ENCODE measurements at places on chromosomes 1 and 21. TPM values are rescaled to one million over a fixed set of nuclear protein-coding genes. Genes with fewer than 3 reads are reported as not detected.
A peak's percentile ranks its signal among the peaks of the same experiment; 100 is the strongest.

CACNA1S gene
- total RNA-seq = 0.07 TPM

GRCh38 chr1:77825131-77825709 is 45.8 kb downstream of the MIGA1 start:
- DNase-seq = no peak

DNA sequence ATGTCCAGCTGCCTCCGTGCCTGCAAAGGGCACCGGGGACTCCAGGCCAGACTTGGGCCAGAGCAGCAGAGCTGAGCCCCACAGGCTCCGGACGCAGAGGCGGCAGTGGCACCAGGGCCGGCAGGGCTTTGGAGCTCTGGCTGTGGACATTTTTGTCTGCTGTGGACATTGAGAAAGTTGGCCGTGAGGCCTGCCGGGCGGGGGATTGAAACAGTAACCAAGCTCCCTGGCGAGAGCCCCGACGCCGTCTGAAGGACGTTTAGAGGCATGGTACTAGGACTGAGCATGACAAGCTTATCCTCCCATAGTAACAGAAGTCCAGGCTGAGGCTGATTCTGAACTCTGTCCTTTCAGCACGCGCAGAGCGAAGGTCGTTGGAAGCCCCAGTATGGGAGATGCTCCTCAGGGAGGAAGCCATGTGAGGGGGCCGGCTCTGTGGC is 323.8 kb downstream of the AMY1C start:
- DNase-seq = no peak

DNA sequence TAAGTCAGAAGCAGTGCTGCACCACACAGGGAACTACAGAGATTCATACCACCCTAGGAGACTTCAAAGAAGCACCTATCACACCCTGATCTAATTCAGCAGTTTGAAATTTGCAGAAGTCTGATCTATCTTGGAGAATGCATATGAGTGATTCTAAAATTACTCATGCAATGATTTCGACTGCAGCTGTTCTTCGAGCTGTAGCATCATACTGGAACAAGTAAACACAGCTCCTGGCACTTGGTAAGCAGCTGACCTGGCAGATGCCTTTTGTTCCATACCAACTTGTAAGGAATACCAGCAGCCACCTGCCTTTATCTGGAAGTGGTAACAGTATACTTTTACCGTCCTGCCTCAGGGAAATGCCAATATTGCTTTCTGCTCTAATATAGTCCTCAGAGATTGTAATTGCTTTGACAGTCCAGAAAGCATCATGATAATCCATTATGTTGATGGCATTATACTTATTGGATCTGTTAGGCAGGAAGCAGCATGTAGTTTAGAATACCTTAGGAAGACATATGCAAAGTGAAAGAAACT is 25.7 kb downstream of the AADACL4 start:
- DNase-seq = no peak

CHD1L gene
- total RNA-seq = 35.2 TPM

DNA sequence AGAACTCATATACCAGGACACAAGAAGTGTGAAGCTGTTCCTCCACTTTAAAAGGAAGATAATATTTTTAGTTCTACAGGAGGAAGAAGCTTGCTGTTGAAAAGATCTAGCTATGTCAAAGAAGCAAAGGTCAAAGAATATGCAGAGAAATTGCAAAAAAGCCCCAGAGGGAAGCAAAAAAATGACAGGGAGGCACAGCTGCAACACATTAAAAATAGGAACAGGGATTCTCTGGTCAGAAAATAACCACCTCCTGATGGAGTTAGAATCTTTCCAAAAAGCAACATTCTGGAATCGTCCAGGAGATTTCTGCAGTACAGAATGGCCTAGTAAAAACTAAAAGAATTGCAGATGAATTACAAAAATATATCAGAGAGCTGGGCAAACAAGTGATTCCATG is 238.9 kb upstream of the PRMT6 start:
- no peak for DNase-seq

SLFNL1 gene
- 0.20 TPM for total RNA-seq

DNA sequence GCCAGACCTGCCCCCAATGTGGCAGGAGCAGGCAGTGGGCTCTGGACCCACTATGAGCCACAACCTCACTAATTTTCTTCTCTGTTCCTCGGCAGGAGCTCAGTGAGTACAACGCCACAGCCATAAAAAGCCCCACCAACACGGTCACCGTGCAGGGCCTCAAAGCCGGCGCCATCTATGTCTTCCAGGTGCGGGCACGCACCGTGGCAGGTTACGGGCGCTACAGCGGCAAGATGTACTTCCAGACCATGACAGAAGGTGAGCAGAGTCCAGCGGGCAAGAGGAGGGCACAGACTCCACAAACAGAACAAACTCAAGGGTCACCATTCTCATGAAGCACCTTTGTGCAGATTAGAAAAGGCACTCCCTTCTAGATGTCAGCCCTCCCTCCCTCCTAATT is 79.9 kb downstream of the LACTBL1 start:
- DNase-seq = no peak

- DNase-seq = no peak
Measured at GRCh38 chr1:173523329-173523728, 46.2 kb downstream of the PRDX6 start.

DNA sequence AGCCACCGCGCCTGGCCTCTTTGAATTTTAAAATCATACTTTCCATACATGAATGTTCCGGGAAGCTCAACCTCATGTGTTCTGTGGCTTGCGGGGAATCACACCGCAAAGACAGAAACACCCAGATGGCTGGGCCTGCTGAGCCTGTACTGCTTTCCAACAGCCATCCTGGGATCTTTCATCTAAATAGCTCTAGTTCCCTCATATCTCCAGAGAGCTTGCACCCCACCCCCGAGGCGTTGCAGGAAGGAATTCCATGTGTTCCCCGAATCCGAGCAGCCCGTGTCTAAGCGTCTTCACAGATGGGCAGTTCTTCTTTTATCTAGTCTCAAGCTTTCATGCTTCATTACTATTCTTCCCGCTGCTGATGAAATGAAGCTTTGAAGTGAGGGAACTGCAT is 66.4 kb downstream of the IGSF21 start:
- peak; percentile 23 for DNase-seq

DNA sequence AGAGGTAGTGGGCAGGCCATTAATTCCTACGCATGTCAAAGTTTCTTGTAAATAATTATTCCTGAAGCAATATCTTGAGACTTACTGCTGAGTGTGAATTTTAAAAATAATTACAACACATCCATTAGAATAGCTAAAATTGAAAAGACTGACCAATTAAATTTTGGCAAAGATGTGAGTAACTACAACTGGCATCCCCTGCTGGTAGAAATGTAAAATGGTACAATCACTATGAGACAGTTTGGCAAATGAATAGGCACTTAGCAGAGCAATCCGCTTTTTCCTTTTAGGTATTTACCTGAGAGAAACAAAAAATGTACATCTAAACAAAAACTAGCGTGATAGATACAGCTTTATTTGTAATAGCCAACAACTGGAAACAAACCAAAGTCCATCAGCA is 798.9 kb downstream of the BRINP3 start:
- no peak for DNase-seq

NES gene
- total RNA-seq = 375 TPM

- DNase-seq = no peak
Measured at GRCh38 chr1:6805004-6805416, 19.8 kb downstream of the CAMTA1 start.

DNA sequence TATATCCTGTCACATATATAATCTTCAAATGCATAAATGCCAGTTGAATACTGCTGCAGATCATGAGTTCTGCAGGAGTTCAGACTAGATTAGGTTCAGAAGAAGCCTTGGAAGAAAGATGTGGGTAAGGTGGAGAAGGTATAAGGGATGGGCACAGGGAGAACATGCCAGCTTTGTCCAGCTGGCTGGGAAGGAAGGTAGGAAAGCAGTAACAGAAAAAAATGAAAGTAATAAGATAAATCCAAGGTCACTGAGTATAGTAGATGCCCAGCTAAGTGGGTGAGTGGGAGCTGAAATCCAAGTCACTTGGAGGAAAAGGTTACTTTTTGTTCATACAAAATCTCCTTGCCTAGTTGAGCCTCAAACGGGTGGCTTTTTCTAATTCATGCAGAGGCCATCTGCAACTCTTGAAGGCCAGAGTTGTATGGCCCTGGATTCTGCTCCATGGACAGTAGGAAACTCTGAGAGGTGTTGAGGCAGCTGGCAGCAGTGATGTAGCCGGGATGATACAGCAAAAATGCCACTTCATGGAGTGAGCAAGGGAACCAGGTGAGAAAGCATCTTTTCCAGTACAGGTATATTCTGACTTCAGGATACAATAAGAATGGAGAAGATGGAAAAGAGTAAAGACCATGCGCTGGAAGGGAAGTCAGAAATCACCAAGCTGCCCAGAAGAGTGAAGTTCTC is 3.4 kb downstream of the RCSD1 start:
- no peak for DNase-seq

LDLRAD2 gene
- total RNA-seq = not detected

DNA sequence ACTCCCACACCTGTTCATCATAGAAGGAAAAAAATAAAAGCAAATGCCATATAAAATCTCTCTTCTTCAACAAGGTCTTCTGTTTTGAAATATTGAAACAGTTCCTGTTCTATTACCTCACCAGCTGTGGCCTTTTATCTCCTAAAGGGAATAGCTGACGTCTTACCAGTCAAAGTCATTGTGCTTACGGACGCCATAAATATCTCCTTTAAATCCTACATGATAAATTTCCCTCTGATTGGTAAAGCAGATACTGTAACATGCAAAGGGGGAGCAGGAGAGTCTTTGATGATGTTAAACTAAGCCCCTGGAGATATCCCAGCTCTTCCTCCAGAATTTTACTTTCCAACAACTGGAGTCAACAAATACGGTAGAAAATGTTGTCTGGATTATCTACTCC is 168.4 kb downstream of the ZC3H11B start:
- no peak for DNase-seq

GRCh38 chr1:42035830-42036604 is 117.2 kb upstream of the GUCA2B start:
- peak; percentile 99 for DNase-seq

- no peak for DNase-seq
Measured at GRCh38 chr1:9119745-9120144, 9.2 kb downstream of the GPR157 start.

CLCA1 gene
- not detected for total RNA-seq

KCNA10 gene
- not detected for total RNA-seq

ERG gene
- total RNA-seq = not detected

GLIS1 gene
- total RNA-seq = 0.76 TPM

DNA sequence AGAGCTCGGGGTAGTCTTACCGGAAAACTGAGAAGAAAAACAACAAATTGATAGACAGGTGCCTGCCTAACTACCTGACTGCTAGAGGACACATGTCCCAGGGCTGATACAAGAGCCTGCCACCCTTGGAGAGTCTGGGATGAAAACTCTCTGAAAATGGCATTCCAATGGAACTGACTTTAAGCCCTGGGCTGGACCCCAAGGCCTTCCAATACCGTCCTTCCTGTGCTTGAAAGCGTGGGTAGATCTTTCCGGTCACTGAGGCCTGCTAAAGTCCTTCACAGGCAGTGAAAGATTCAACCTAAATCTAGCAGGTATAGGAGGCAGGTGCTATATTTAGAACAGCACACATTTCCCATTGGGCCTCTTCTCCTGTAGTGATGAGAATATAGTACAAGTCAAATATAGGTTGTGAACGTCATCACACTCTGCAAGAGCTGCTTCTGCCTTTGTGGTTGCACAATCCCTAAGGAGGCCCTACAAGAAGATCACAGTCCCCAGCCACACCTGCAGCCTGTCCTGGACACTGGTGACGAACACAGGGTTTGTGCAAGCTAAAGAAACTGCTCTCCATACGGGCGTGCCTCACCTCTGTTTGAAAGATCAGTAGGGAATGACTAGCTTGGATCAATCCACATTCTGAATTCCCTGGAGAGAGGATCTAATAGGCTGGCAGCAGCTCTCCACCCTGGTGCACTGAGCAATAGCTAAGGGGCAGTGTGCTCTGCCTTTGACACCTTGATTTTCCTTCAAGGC is 876 bp upstream of the CHML start:
- no peak for DNase-seq

- DNase-seq = peak; percentile 77
Measured at GRCh38 chr1:41714638-41715389, 203.9 kb downstream of the HIVEP3 start.

GRCh38 chr1:18320051-18320450 is 160.7 kb upstream of the KLHDC7A start:
- no peak for DNase-seq

GRCh38 chr1:82453511-82454185 is 652.9 kb downstream of the ADGRL2 start:
- no peak for DNase-seq

DNA sequence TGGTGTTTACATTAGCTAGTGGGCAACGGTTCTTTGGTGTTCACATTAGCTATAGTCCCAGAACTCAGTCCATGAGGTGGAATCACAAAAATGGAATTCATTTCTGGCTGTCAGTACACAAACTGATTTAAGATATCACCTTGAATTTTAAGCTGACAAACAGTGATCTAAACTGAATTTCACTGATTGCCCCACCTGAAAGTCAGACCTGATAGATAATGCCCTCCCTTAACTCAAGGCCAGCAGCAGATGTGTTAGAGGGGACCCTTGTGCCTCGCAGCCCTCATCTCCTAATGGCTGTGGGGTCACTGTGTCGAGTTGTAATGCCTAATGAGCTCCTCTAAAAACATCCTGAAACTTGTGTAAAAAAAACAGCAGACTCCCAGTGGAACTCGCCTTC is 8.6 kb downstream of the ARF1 start:
- DNase-seq = no peak

DNA sequence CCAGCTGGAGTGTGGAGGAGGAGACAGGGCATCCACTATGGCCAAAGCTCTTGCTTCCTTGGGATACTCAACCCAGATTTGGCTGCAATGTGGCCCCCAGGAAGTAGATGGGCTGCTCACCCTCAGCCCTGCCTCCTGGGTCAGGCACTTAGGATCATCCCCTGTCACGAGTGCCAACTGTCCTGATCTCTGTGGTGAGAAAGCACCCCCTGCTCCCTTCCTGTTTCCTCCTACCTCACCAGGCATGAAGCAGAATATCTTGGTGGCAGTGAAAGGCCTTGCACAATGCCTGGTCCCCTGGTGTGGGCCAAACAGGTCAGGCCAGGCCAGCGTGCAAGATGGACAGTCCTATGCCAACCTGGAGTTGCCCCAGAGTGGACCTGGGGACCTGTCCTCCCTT is 211.7 kb downstream of the GRIK3 start:
- no peak for DNase-seq

GRCh38 chr1:37989361-37989930 is 376 bp downstream of the SF3A3 start:
- peak; percentile 62 for DNase-seq

HJV gene
- not detected for total RNA-seq

SFN gene
- 0.42 TPM for total RNA-seq

DNA sequence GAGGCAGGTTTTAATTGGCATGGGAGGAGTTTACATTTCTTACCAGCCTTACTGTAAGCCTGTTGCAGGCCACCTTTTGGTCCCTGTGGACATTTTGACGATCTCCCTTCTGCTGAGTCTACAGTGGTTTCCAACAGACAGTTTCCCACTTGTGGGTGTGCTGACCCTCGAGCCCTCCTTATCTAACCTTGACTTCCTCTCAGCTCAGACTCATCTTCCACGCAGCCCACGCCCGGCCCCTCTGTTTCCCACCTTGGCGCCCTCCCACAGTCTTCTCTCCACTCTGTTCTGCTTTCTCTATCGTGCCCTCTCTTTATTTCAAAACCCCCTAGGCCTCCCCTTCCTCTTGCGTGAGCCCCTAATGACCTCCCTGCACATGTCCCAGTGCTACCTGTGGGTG is 6.1 kb upstream of the ARL8A start:
- no peak for DNase-seq
